ENCODE measurements at places on chromosomes 5 and 9.

DNA sequence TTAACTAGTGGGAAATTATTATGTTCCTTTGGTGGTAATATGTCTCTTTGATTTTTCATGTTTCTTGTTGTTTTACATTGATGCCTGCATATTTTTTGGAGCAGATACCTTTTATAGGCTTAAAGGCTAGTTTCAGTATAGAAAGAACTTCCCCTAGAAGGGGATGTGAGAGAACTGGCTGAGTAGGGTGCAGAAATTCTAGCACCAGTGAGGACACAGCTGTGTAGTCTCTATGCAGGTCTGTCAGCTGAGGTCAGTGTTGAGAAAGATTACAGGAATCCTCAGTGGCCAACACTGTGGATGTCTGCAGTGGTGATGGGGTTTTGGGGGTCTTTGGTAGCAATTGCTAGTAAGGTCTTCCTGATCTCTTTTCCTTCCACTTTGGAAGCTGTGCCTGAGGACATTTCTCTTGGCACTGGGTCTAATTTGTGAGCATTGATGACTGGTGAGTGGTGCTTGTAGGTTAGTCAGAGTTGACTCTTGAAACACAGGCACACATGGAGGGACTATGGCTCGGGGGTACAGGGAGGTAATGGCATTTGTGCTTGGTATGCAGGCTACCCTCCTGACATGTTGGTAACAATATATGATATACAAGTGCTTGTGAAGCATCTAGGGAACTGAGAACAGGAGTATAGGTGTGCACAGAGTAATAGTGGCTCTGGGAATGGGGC lies 221.4 kb downstream of the SPATA31D1 start:
- no peak for DNase-seq

DNA sequence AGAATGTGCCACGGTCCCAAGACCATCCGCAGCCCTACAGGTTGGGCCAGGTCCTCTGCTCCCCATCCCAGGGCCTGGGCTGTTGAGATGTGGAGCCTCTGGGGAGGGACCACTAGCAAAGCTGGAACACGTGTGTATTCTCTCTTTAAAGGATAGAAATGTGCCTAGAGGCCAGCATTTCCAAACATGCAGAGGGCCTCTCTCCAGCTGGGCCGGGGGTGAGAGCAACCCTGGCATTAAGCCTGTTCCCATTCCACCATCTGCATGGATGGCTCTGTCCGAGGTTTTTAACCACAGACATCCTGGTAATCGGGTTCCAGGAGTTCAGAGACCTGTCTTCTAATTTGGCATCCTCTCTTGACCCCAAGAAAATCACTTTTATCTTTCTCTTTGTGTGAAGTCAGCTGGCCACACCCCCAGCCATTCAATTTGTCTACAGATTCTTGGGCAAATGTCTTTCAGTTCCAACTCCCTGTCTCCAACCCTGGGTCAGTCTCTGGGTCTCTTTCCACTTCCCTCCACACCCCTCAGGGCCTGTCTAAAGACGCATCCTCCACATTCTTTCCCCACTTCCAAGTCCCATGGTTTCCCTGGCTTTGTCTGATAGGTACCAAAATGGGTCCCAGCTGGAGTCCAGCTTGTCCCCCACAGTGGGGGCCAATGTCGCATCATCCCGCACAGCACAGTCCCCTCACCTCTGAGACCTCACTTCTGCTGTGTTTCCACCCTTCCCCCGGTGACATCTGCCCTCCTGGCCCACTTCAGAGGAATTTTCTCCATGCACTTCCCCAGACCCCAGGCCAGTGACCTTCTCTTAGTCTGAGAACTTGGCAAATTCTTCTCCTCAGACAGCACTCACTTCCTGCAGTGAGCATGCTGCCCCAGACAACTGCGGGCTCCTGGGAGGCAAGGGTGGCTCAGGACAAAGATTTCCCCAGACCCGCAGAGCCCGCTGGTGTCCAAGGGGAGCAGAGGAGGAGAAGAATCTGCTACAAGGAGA lies 56.8 kb downstream of the PTPDC1 start:
- no peak for DNase-seq

- DNase-seq = no peak
These were observed 13.5 kb upstream of the MAP1B start for GRCh38 chr5:72093824-72094223.

- DNase-seq = no peak
These were observed 5.5 kb downstream of the ASTN2 start for GRCh38 chr9:117409321-117409720.

- DNase-seq = no peak
These were observed 586.7 kb upstream of the TUSC1 start for GRCh38 chr9:26264709-26265601.

DNA sequence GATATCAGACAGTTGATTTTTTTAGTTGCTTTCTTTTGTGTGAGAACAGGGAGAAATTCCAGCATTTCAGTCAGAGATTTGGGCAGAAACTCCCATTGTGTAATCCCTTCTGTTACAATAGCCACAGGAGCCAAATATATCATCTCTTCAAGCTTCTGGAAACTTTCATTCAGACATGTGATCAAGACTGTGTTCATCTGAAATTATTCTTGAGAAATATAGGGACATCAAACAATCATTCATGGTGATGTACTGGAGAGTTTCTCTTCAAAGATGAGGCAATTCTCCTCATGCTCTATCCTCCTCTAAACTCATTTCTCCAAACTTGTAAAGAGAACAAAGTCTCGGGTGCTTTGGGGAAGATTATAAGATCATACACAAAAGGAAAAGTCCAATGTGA lies 35.2 kb upstream of the CSNK1G3 start:
- no peak for DNase-seq

DNA sequence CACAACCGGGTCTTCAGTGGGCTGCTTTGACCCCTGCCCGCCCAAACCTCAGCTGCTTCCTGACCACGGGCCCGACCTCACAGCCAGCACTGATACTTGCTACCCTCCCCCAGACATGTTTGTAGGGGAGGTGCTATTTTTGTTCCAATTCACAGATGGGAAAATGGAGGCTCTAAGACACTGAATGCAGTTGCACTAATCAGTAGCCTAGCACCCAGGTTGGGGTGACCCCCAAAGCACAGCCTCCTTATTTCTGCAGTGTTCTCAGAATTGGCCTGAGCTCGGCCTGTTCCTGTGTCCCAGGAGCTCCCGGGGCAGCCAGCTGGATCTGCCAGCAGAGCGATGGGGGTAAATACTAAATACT lies 22.6 kb downstream of the LAMC3 start:
- no peak for DNase-seq

- DNase-seq = no peak
These were observed 15.1 kb upstream of the CCL28 start for GRCh38 chr5:43427306-43427705.

GRCh38 chr9:14366076-14366475 lies 52.1 kb upstream of the NFIB start:
- DNase-seq = no peak

GRCh38 chr9:76643399-76644117 lies 120.7 kb upstream of the PCA3 start:
- DNase-seq = no peak

DNA sequence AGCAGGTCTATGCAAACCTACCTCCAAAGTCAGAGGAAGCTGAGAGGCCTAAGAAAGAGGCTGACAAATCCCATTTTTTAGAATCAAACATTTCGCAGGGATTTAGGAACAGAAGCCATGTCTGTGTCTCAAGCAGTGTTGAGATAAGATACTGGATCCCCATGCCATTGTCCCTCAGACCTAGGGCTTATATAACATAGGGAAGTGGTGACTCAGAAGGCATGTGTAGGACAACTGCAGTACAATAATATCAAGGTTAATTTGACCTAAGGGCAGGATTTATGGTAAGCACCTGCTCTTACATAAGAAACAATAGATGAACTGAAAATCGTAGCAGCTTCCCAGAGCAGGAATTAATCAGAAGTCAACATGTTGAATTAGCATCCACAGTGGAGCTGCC lies 459.4 kb downstream of the ANXA1 start:
- no peak for DNase-seq

- no peak for DNase-seq
These were observed 101.2 kb upstream of the PANK3 start for GRCh38 chr5:168680395-168680794.

- DNase-seq = no peak
These were observed 80.4 kb upstream of the PCSK5 start for GRCh38 chr9:75810063-75810462.

DNA sequence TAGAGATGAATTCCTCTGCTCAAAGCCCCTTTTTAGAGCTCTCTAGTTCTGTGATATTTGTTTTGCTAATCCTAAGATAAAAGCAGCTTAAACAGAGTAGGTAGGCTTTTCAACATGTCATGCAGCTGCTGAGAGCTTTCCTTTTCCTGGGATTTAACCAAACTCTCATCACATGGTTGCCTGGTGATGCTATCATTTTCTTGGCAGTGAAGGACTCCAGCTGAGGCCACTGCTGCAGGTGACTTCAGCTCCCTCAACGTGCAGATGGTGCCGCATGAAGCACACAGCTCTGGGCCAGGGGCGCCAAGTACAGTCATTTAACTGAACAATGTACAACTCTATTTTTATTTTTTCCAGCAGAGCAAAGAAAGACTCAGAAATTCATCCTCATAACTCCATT lies 42.2 kb downstream of the SECISBP2 start:
- no peak for DNase-seq

DNA sequence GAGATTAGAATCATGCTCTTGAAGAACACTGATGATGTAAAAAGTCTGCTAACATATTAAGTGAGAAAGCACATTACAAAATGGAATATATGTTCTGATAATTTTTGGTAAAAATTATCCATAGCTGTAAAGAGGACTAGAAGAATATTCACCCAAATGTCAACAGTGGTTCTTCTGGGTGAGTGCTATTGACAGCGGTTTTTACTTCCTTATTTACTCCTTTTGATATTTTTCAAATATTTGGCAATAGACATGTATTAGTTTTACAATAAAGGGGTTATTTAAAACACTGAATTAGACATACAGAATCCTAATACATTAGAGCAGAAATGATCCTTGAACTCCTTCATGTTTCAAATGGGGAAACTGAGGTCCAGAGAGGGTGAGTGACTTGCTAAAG lies 26.9 kb upstream of the MEGF9 start:
- no peak for DNase-seq

DNA sequence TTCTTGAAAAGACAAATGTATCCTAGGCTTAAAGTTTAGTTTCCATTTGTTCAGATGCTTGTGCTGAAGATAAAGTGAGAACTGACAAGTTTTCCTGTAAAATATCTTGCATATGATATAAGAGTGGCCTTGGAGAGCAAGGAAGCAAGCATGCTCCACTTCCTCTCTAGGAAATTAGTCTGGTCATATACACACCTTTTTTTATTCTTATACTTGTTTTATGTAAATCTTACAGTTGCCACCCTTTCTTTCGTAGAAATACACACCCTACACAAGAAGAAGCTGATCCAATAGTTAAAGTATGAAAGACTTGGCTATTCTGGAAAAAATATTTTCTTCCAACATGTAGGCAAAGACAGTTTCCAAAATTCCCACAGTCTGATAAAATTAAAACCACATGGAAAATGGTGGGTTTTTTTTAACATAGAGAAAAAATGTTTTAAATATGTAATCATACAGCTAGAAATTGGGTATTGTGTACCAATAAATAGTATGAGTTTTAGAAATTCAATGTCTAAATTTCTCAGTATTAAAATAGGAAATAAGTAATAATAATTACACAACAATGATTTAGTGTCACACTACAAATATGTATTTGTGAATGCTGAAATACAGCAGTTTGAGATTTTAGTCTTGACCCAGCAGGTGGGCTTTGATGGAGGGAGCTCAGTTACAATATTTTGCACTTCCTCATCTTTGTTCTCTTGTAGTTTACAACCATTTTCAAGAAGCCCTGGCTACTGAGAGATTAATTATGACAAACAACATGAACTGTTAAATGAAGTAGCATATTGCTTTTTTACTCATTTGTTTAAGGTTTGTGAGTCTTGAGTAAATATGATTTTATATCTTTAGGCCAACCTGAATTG lies 185.7 kb upstream of the GNA14 start:
- DNase-seq = no peak

DNA sequence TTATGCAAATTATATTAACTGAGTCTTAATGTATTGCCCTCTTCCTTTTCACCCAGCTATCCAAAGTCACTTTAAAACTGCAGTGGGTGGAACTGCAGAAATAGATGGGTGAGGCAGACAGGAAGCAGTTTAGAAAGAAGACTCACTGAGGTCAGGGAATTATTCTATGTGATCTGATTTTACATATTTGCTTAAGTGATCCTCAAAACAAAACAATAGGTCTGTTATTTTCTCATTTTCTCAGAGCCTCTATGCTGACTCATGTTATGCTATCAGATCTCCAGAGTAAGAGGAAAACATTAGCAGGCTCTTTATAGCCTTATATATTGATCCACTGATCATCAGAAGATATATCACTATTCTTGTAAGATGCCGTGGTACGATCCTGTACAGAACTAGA lies 63.5 kb downstream of the MRPS27 start:
- DNase-seq = no peak

DNA sequence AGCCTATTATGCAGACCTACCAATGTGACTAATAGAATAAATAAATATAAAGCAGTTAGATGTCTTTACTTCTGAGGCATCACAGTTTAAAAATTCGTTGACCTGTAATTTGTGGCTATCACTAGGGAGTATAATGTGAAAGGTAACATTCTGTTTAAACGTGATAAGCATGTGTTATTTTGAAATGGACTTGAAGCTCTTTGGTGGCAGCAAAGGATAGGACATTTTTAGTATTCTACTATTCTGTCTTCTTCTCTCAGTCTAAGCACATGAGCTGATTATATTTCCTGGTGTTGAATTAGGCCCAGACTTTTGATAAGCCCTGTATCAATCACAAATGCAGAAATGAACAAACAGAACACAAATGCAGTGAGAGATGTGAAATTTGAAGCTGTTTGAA lies 974.0 kb upstream of the CDH10 start:
- DNase-seq = no peak

DNA sequence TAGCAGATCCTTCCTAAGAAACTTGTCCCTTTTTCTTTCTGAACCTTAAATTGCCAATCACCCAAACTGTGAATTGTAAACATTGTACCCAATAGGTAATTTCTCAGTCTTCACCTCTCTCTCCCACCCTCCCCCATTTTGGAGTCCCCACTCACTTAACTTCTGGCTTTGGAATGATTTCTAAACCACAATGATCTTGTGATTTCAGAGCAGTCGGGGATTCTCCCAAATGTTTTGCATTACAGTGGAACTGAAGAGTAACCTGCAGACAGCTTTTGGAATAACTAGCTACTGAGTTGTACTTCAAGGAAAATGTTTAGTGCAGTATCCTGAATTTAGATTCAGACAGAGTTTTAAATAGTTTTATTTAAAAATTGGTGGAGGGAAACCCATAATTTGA lies 19.2 kb downstream of the SLC27A6 start:
- DNase-seq = no peak

GRCh38 chr5:120314191-120314590 lies 149.9 kb upstream of the PRR16 start:
- no peak for DNase-seq

- DNase-seq = no peak
These were observed 194.3 kb upstream of the VLDLR start for GRCh38 chr9:2427120-2427891.

GRCh38 chr5:87399720-87400119 lies 13.0 kb downstream of the CCNH start:
- peak; percentile 8 for DNase-seq

- DNase-seq = no peak
These were observed 131.2 kb downstream of the FBN2 start for GRCh38 chr5:128406803-128407202.
